ENCODE measurements at places on chromosomes 6 and 20.

- DNase-seq = no peak
Observed at GRCh38 chr20:6395695-6396094, 272.9 kb upstream of the FERMT1 start.

GRCh38 chr6:72857791-72858585 is 236.1 kb downstream of the KCNQ5 start:
- no peak for DNase-seq

DNA sequence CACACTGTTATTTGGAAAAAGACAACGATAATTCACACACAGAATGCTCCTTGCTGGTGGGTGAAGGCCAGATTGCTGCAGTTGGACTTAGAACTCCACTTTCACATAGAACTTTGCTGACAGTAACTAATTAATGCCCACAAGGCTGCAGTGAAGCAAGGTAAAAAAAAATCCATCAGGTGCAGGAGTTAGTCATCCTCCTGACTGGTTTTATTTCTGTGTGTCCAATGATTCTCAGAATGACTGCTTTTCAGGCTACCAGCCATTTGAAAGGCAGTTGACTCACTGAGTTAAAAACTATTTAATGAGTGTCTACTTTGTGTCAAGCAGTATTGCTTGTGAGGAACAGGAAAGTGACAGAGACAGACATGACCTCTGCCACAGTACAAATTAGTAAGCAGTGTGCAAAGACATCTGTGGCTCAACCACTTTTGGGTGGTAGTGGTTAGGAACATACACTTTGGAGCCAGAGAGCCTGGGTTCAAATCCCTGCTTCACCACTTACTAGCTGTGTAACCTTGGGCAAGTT is 41.9 kb downstream of the ELOVL5 start:
- no peak for DNase-seq

GRCh38 chr6:31272436-31272835 is 544 bp upstream of the HLA-C start:
- DNase-seq = no peak

GRCh38 chr20:33910056-33910455 is 83.7 kb upstream of the RALY start:
- DNase-seq = no peak

DNA sequence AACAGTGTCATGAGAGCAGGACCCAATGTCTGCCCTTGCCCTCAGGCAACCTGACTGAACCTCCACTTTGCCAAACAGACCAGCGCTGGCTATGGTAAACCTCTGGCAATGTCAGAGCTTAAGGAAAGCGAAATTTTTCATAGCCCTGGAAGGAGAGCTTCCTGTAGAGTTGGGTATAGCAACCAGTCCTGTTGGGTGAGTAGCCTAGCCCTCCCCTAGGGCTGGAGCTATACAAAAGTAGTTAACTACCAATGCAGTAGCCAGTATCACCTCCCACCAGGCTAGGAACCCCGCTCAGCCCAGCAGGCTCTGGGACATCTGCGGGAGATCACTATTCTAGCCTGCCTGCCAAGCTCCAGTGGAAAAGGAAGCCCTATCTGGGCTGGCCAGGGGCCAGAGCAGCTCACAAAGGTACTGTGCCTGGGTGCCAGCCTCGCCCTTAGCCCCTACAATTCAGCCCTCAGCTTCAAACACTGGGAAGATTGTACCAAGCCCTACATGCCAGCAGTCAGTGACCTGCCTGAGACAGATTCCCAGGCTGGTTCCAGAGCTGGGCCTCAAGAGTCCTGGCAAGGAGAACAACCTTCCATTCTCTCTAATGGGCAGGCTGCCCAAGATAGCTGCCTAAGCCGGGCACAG is 7.9 kb downstream of the WFDC3 start:
- DNase-seq = no peak

DNA sequence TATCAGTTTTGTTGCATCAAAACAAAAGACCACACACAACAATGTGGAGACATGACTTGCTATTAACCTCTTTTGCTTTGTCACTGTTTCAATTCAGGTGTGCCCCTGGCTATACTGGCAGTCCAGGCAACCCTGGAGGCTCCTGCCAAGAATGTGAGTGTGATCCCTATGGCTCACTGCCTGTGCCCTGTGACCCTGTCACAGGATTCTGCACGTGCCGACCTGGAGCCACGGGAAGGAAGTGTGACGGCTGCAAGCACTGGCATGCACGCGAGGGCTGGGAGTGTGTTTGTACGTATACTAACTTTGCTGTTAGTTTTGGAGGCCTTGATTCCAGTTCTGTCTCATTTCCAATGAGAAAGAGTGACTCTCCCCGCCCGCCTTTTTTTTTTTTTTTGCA is 356.9 kb downstream of the ARHGAP18 start:
- DNase-seq = no peak

- no peak for DNase-seq
Observed at GRCh38 chr6:1592852-1593251, 16.9 kb upstream of the FOXC1 start.

DNA sequence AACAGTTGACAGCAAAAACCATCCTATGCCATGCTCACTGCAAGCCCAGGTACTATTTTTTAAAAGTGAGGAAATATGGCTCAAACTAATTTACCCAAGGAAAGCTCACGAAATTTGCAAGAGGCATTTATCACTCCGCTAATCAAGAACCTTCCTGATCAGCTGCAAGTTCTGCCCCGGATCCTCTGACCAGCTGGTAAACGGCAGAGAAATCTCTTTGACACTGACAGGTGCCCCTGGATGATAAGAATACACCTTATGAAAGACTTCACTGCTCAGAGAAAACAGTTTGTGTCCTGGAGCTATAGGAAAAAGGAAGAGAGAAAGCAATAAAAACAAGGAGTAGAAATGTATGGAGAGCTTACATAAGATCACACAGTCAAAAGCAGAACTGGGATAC is 6.4 kb downstream of the CNKSR3 start:
- DNase-seq = no peak

DNA sequence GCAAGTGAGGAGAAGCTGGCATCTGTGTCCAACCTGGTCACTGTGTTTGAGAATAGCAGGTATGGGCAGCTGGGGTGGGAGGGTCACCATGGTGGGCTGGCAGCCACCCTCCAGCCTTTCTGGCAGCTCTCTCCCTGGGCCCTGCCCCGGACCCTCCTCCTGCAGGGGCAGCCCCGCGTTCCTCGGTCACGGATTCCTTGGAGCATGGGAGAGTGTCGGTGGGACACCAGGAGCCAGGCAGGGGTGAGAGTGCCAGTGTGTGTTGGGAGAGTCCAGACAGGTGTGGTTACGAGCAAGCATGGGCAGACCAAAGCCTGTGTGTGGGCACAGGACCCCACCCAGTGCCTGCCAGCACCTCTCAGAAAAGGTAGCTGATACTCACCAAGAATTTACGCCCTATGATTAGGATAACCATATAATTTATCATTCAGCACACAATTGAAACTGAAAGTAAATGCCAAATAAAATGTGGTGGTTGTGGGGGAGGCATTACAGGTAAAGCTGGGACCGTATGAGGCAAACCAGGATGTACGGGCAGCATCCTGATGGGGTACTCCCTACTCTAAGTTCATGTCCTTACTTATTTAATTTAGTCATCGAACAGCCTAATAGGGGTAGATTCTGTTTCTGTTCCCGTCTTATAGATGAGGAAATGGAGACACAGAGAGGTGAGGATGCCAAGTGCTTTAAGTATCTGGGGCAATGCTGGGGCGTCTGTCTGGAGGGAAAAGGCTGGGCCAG is 542 bp downstream of the FGD2 start:
- DNase-seq = no peak

DNA sequence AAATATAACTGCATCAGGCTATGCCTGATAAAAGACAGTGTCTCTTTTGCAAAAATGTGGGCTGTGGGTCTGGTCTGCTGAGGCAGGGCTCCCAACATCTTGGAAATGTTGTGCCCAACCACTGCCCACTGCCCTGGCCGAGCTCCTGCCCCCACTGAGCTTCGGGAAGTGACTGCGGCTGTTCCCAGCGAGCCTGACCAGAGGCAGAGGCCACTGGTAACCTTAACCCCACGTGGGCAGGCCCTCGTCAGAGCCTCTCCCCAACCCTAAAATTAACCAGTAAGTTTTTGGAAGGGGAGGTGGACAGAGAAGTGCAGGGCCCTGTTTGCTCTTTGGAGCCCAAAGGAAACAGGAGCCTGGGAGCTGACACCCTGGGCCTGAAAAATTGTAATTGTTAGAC is 225.9 kb downstream of the MAFB start:
- no peak for DNase-seq

DNA sequence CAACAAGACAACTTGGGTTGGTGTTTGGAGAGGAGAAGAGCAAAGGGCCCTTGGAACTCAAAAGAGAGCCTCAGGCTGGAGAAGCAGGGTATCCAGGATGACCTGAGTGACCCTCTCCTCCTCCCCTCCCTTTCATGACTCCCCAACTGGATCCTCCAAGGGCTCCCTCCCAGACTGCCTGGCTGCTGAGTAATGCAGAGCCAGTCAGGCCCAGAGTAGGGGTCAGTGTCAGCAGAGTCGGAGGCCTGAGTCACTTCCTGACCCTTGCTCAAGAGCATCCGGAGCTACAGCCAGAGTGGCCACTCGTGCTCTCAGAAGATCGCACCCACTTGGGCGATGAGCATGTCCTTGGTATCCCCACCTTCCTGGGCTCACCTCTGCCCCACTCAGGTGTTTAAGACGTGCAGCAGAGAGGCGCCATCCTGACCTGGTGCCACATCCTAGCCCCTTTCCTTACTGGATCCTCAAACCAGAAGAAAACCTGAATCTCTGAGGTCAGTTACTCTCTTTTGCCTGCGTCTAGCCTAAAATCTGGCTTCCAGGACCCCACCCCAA is 2.8 kb upstream of the MAPK13 start:
- DNase-seq = no peak

- no peak for DNase-seq
Observed at GRCh38 chr6:158626360-158627167, 18.0 kb downstream of the DYNLT1 start.

DNA sequence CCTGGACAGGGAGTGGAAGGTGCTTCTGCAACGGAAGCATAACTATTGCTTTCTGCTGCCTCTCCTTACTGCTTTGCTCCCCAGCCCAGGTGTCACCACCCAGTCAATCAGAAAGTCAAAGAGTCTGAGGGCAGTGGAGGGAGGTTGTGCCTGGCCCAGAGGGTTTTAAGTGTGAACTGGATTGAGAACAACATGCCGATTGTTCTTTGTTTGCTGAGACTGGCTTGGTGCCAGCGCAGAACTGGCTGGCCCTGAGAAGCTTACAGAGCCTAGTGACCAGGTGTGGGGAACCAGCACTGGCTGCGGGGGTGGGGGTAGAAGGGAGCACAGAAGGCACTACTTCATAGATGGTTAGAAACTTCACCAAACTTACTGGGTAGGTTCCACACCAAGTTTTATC is 31.1 kb upstream of the ENPP4 start:
- DNase-seq = no peak

- no peak for DNase-seq
Observed at GRCh38 chr6:26332408-26332807, 32.6 kb upstream of the BTN3A2 start.

DNA sequence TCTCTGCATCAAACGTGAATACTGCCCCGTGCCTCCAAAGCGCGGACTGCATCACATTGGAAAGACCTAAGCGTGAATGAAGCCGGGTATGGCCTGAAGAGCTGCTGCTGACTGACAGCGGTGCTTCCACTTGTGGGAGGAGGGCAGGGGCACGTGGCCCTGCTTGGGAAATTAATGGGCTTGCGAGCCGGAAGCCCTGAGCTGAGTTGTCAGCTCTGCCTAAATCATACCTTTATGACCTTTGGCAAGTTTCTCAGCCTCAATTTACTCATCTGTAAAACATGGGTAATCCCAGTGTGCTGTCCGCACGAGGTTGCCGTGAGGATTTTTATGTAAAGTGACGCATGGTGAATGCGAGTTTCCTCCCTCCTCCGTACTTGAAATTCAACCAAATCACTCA is 67.0 kb upstream of the FOXQ1 start:
- no peak for DNase-seq

GRCh38 chr6:166306378-166307081 is 1.7 kb downstream of the PRR18 start:
- no peak for DNase-seq

DNA sequence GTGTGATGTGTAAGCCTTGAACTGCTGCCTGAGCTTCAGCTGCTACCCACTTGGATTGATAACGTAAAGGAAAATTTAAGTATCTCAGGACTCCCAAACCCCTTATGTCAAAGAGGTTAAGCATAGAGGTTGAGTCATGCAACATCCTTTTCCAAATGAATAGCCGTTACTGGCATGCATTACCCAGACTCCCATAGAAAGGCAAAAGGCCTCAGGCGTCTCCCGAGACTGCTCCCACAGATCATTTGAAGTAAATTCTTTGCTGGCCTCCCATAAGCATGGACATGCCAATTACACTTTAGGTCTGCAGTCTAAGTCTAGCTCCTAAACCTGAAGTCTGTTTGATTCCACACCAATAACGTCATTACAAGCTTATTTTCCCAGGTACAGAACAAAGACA is 14.7 kb downstream of the IPCEF1 start:
- DNase-seq = no peak

DNA sequence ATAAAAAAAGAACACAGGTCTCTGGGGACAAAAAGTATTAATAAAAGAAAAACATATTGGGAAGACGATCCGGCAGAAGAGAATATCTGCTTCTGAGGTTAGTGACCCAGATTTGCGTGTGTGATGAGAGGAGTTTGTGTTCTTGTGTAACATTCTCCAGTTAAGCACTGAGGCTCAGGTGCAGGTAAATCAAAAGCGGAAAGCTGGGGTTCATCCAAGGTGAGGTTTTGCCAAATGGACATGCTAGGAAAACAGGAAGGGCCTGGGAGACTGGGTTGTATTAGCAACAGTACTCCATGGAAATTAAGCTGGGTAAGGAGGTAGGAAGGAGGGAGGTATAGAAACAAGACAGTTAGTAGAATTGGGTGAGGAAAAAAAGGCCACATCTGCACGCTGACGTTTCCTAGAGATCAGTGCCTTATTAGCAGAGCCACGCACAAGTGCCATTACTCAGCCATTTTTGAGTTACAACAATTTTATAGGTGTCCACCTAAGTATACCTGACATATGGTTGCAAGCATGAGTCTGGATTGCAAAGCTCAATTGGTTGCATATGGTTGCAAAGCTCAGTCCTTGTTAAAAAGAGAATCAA is 139.6 kb downstream of the ZMYND8 start:
- DNase-seq = no peak

DNA sequence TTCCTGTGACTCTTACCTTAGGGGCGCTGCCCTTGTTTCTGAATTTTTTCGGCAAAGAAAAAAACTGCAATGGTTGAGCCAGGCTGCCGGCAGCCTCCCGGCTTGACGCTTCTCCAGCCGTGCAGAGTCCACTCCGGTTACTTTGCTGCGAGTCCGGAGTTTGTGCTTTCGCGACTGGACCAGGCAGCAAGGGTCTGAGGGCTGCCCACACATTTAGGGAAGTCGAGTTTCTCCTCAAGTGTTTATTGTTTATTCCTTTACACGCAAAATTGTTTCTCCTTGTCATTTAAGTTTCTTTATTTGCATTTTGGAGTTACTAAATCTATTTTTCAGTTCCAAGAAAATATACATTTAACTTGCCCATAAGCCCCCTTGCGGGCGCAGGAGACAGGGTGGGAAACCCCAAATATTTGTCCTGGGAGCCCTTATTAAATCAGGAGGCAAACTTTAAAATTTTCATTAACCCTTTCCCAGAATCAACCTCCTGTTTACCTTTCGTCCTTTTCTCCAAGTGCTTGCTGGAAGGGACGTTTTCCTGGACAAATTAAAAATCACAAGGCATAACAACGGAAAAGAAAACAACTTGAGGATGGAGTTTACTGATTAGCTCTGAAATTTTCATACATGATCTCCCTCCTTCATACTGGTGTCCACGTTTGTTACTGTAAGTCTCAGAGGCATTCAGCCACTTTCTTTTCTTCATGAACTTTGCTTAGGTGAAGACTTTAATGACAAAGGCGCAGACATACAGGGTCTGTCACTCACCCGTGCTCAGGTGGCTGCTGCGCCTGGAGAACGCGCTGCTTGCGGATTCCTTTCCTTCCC is 1.7 kb upstream of the PDE10A start:
- no peak for DNase-seq

GRCh38 chr6:24219670-24220069 is 93.7 kb downstream of the NRSN1 start:
- DNase-seq = no peak
